ENCODE measurements at places on chromosomes 4 and X.

GRCh38 chr4:52968691-52969090 lies 106.6 kb downstream of the RASL11B start:
- DNase-seq, result no peak

DNA sequence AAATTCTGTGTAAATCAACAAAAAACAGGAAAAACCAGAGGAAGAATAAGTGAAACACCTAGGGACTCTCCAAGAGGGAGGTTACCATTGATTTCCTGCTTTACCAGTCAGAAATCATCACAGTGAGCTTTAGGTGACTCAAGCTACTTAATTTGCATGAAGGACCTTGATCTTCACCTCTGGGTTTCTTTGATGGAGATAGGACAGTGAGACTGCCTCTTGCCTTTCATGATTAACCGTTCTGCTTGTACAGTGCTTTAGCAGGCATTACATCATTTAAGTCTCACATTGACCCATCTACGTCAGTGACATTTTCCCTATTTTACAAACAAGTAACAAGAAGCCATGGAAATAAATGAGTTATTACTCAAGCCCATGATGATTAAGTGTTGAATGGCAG lies 3.4 kb upstream of the GK start:
- no peak for DNase-seq

GRCh38 chrX:13778916-13779315 lies 38.0 kb downstream of the GPM6B start:
- DNase-seq, result no peak

GRCh38 chrX:69311936-69312670 lies 146.8 kb upstream of the PJA1 start:
- no peak for DNase-seq

- peak; percentile 70 for DNase-seq
Measured at GRCh38 chrX:129738466-129739308, at the start of gene XPNPEP2. Gene XPNPEP2 (plus strand): TSS chrX:129738979. CDS start chrX:129739214, 235 bp downstream.

DNA sequence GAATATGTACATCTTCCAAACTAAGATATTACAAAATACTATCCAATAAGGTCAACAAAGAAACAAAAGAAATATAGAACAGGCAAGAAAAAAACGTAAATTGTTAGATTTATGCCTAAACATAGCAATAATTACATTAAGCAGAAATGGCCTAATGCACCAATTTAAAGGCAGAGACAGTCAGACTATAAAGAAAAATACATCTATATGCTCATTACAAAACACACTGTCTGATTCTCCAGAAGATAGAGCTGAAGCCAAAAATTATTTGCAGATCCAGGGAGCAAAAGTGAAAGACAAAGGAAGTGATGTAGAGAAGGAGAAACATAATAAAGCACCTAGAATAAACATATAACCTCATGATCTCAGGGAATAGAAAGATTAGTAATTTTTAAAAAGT lies 246.9 kb downstream of the PAPSS1 start:
- no peak for DNase-seq

Measured in skin of body (tissue), 3 donors.